ENCODE measurements at places on chromosomes 12 and 14.

DNA sequence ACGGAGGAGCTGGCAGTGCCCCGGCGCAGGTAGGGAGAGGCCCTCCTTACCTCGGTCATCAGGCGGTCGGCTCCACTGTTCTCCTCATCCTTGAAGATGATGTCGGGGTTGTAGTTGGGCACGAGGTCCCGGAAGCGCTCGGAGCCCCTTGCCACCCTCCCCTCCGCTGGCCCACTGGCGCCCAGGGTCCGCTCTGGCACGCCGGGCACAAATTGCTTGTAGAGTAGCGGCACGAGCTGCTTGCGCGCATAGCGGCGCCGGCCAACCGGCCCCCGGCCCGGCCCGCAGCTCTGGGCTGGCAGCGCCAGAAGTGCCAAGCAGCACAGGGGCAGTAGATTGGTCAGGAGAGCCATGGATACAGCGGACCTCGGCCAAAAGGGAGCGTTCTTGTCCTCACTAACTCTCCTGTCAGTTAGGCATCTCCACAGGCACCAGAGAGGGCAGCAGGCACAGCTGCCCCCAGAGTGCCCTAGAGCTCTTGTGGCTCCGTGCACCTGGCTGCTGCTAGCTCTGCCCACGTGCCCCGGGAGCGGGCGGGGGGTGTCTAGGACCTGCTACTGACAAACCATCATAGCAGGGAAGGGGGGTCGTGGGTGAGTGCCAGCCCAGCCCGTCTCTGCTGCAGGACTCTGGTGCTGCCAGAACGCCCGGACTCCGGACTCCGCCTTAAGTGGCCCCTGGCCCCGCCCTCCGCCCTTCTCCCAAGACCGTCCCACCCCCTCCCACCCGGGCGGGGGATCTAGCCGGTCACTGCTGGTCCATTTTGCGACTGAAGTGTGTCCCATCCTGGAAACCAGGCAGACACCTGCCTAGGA is at the start of gene DHH:
Gene DHH, minus strand, starts transcription at position 642 of the 815 bp plus-strand sequence. Its CDS starts 289 bp downstream, at position 353.
- DNase-seq, result no peak

- DNase-seq, result no peak
These were observed 27.1 kb downstream of the VRK1 start for GRCh38 chr14:96824283-96824682.

DNA sequence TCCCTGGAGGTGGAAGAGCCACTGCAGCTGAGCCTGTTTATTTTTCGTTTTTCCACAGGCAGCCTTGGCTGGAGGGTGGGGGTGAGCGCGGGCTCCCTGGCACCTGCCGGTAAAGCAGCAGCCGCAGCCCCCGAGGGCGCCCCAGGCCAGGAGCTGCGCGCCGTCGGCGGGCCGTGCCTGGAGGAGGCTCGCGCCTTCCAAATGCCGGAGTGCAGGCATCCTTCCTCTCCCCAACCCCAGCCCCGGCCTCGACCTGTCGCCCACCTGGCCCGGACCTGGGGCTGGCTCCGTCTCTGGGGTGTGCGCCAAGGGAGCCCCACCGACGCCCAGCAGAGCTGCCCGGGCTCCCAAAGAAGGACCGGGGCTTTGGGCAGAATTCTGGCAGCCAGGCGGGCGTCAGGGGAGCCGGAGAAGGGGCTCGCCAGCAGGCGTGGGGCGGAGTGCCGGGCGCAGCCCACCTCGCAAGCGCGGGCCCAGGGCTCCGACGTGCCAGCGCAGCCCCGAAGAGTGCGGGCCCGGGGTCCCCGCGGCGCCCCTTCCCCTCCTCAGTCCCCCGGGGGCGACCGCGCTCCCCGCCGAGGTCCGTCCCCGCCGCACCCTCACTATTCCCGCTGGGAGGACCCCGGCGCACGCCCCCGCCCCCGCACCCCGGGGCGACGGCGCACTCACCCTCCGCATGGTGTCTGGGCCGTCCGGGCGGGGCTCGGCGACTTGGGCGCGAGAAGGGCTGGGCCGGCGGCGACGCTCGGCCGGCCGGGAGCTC is 130.3 kb downstream of the NDUFA12 start:
- no peak for DNase-seq

DNA sequence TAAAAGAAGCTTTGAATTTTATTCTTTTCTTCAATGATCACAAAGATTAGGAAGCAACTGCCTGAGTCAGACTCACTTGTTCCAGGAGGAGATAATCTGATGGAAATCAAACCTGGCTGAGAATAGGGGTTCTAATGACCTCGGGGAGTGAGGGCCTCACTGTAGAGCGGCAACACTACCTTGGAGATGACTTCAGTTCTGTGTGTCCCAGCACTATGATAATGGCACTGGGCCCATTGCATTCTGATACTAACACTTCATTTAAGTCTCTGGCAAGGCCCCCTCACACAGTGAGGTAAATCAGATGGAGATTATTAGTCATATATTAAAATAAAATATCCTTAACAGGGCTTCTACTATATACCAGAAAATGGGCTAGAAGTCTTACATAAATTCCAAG is 233.3 kb upstream of the EGLN3 start:
- no peak for DNase-seq

GRCh38 chr14:37903343-37904191 is 304.1 kb upstream of the SSTR1 start:
- no peak for DNase-seq

GRCh38 chr14:99572173-99572999 is 31.6 kb downstream of the CCDC85C start:
- no peak for DNase-seq

DNA sequence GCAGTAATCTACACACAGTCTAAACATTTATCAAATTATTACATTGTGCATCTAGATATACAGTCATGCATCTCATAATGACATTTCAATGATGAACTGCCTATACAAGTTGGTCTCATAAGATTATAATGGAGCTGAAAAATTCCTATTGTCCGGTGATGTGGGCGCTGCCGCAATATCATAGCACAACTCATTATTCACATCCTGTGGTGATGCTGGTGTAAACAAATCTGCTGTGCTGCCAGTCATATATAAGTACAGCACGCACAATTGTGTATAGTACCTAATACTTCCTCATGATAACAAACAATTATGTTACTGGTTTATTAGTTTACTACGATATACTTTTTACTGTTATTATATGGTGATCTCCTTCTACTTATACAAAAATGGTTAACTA is 768.8 kb upstream of the NOVA1 start:
- DNase-seq, result no peak

DNA sequence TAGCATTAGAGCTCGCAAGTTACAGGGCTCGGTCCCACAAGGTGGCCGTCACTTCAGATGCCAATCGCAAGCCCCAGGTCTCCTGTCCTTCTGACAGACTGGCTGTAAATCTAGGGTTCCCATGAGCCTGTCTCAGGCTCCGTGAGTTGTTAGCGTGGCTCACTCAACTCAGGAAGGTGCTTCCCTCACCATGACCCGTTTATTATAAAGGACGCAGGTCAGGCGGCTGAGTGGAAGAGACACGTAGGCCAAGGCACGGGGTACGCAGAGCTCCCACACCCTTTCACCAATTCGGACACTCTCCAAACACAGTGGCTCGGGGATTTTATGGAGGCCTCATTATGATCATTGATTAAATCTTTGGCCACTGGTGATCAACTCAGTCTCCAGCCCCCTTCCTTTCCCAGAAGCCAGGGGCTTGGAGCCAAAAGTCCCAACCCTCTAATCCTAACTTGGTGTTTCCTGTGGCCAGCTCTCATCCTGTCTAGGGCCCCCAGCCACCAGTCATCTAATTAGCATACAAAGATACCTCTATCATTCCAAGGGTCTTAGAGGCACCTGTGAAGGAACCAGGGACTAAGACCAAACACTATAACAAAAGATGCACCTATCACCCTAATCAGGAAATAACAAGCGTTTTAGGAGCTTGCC is 25.8 kb upstream of the LRTM2 start:
- DNase-seq, result no peak

DNA sequence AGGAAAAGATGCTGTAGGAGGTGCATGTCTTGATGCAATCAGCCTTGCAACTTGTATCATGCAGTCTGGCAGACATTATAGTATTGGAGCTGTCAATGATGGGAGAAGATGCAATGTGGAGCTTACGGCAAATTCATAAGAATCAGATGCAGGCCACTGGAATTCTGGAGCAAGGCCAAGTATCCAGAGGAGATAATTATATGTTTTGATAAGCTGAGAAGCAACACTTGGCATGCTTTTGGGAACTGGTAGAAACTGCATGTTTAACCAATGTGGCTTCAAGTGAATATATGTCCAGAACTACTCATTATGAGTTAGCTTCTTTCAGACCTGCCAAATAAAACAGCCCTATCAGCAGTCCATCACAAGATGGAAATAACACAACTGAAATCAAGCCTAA is 249.1 kb upstream of the PPFIA2 start:
- no peak for DNase-seq

DNA sequence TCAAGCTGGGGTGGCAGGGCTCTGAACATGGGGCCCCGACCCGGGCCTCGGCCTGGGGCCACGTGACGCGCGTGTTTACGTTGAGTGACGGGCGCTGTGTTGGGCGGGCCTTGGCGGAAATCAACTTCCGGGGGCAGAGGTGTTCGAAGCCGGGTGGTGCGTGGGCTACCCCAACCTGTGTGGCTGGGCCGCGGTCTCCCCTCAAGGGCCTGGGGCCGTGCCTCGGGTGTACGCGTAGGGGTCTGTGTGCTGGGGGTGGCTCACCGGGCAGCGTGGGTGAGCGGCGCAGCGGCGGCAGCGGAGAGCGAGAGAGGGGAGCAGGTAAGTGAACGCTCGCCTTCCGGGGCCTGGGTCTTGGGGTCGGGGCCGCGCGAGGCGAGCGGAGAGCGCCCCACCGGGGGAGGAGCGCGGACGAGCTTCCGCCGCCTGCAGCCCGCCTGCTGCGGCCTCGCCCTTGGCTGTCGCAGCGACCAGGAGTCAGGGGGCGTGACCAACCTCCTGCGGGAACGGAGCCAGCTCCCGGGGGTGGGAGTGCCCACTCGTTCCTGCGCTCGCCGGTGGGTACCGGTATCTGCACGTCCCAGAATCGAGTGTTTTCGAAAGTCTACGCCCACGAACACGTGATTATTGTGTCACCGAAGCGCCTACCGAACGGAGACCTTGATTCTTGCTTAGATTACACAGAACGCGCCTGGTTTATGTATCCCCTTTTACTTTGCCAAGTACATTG is at the start of gene CCDC91:
Gene CCDC91, plus strand, starts transcription at position 136 of the 730 bp plus-strand sequence. CDS start 66,760 bp downstream, outside the sequence.
- peak; percentile 73 for DNase-seq

GRCh38 chr12:123906711-123907420 is 65.8 kb downstream of the CCDC92 start:
- no peak for DNase-seq

GRCh38 chr14:39025810-39026627 is 77.0 kb downstream of the SEC23A start:
- no peak for DNase-seq

GRCh38 chr12:3607821-3608220 is 116.8 kb downstream of the PRMT8 start:
- DNase-seq, result no peak

DNA sequence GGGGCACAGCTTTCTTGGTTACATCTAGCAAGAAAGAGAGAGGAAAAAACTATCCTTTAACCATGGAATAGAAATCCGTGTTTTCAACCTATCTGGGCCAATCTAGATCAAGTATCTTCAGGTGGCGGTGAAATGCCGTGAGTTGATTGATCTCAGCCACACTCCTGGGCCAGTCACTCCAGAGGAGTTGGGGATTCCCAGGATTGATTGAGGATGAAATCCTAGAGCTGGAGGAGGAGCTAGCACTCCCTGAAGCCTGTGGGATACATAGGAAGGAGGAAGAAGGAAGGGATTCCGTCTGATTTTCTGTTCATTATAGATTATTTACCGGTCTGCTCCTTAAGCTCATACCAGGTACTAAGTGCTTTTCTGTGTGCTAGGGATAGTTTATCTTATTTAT is 106.3 kb upstream of the ARID2 start:
- DNase-seq, result no peak

- no peak for DNase-seq
These were observed 628 bp downstream of the MEG3 start for GRCh38 chr14:100826391-100827100.

DNA sequence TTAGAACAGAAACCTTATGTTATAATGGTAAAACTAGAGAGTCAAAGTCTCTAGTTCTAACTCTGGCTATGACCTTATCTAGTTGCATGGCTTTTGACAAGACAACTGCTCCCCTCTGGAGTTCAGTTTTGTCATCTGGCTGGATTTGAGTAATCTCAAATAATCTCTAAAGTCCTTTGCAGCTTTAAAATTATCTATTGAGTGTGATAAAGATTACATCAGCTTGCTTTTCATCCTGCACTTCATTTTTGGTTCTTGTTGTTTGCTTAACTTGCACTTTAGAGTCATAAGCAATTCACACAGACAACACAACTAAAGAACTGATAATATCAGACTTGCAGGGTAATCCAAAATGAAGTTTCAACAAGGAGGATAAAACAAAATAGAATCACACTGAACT is 2.3 kb downstream of the AKAP5 start:
- no peak for DNase-seq

All from stimulated activated CD4-positive, alpha-beta T cell treated with anti-CD3 and anti-CD28 coated beads, Interleukin-12 subunit alpha, Interleukin-12 subunit beta, amount 100 ng/mL, for 24 hours (primary cell).